ENCODE measurements at places on chromosomes 2 and 18. TPM values are rescaled to one million over a fixed set of nuclear protein-coding genes. Genes with fewer than 3 reads are reported as not detected.

The FAM228A gene
- total RNA-seq, result not detected

The DPP10 gene
- total RNA-seq, result not detected

DNA sequence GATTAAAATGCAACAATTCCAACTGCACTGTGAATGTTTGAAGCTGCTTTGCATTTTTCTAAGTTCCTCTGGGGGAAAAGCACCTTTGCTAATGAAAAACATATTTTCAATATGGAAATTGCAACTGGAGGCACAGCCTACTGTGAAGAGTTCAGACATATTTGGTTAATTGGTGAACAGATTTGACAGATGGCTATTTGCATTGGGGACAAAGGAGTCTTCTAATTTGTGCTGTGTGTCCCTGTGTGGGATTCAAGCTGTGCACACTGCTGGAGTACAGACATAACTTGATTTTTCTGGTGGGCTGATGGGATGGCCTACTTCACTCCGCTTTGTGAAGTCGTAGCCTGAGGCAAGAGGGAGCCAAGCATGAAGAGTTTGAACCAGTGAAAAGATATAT lies 40.7 kb upstream of the ARHGAP25 start:
- DNase-seq, result no peak

The SLC30A3 gene
- total RNA-seq, result 6.5 TPM

- no peak for DNase-seq
These were observed 318.2 kb upstream of the SLC39A10 start for GRCh38 chr2:195338856-195339255.

GRCh38 chr2:133986081-133986837 lies 267.6 kb upstream of the MGAT5 start:
- DNase-seq, result peak; percentile 53

The POTEC gene
- 0.98 TPM for total RNA-seq

- no peak for DNase-seq
These were observed 258.8 kb downstream of the GPD2 start for GRCh38 chr2:156695020-156695419.

DNA sequence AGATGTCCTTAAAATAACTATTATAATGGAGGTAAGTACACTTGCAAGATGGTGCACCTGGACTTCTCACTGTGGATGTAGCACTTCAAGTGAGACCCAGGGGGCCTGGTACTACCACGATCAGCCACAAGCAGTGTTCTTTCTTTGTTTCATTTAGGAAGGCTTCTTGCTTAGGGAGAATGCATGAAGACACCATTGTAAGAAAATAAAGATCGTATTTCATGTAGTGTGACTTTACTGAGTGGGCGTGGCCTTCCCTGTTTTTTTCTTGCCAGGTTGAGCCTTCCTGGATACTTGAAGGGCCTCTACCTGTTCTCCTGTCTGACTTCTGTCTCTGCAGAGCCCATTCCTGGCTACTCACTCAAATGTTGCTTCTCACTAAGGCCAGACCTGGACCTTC lies 615.6 kb upstream of the SOX11 start:
- no peak for DNase-seq

The REG3G gene
- total RNA-seq, result not detected

- DNase-seq, result no peak
These were observed 44.7 kb downstream of the ITSN2 start for GRCh38 chr2:24315669-24316068.

DNA sequence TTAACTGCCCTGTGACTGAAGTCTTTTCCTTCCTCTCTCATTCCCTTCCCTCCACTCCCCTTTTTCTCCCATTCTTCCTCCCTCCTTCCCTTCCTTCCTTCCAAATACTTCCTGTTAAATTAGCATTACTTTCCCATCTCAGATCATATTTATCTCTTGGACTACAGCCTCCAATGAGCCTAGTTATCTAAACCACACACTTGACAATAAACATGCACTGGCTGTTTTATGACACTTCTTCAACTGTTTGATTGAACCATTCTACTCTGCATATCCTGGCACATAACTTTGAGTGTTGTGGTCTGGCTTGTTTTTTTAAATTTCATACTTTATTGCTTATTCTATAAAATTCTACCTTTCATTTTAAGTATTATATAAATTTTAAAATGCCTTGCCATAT lies 1860.8 kb upstream of the LRRTM1 start:
- DNase-seq, result no peak

The SCYGR4 gene
- total RNA-seq, result not detected

DNA sequence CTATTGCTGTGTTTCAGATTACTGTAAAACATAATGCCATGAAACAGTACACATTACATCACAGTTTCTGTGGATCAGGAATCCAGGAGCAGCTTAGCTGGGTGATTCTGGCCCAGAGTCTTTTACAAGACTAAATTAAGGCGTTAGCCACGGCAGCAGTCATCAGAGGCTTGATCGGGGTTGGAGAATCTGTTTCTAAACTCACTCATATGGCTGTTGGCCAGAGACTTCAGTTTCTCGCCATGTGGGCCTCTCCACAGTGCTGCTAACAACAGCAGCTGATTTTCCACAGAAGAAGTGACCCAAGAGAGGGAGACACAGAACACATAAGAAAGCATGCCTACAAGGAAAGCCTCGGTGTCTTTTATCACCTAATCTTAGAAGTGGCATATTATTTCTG lies 89.2 kb upstream of the MYO3B start:
- DNase-seq, result no peak

The TUBA3E gene
- not detected for total RNA-seq

The ZCCHC2 gene
- total RNA-seq, result 8.3 TPM

The EPHA4 gene
- total RNA-seq, result 28.1 TPM

The RAB31 gene
- total RNA-seq, result 19.6 TPM

DNA sequence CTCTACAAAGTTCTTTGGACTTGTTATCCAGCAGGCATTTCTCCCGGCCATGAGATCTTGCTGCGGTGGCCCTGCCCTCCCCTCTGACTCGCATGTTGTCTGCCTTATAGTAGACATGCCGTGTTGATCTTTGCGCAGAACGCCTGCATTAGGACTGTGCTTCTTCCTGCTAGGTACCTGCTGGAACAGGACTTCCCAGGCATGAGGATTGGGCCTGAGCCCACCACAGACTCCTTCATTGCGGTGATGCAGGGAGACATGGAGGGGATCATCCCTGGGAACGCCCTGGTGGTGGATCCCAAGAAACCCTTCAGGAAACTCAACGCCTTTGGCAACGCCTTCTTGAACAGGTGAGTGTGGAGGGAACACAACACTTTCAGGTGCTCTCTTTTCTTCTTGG lies 10.1 kb downstream of the EHD3 start:
- DNase-seq, result no peak

The NOP58 gene
- total RNA-seq, result 186 TPM

GRCh38 chr2:61252031-61252430 lies 90.0 kb downstream of the C2orf74 start:
- DNase-seq, result no peak

- no peak for DNase-seq
These were observed 90.0 kb downstream of the CRACDL start for GRCh38 chr2:98846041-98846440.

GRCh38 chr2:137208431-137208891 lies 443.1 kb downstream of the THSD7B start:
- DNase-seq, result peak; percentile 15

- DNase-seq, result no peak
These were observed 200.5 kb downstream of the TNS1 start for GRCh38 chr2:217802266-217802665.

- DNase-seq, result no peak
These were observed 94.2 kb upstream of the DNAJC10 start for GRCh38 chr2:182621810-182622209.

- DNase-seq, result peak; percentile 60
These were observed 13.6 kb upstream of the ANKRD53 start for GRCh38 chr2:70964596-70965386.

Data from A172 (cell line).